Stimulated activated CD4-positive, alpha-beta T cell treated with anti-CD3 and anti-CD28 coated beads, Interleukin-15, amount 100 ng/mL, for 1 hour (primary cell): ENCODE measurements at places on chromosomes 16 and 17.

DNA sequence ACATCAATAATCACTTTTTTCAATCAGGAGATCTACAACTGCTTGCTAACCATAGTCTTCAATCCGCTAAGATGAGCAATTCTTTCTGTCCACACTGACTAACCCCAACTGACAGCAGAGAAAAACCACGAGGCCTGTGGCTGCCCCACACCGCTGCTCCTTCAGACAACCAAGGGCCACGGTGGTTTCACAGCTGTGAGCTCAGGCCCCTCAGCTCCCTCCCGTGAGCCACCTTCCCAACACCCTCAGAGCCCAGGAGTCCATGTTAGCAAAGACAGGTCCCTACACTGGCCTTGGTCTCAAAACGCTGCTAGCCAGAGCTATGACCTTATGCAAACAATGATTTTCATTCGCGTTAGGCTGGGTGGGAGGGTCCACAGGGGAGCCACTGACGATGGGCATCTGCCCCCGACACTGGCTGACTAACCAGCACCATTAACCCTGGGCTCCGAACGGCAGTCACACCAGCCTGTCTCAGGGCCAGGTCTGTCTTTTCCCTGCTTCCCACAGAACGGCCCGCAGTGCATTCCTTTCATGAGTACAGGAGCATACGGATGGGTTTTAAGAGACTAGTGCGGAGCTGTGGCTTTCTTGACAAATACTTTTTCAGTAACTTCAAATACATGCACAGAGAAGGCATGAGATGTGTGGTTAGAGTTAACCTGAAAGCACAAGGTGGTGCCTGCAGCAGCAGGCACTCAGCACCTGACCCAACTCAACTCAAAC, 67.3 kb downstream of the ANKRD11 start:
- no peak for DNase-seq

- DNase-seq: no peak
These were observed 181.2 kb upstream of the AXIN2 start for GRCh38 chr17:65742403-65743307.

DNA sequence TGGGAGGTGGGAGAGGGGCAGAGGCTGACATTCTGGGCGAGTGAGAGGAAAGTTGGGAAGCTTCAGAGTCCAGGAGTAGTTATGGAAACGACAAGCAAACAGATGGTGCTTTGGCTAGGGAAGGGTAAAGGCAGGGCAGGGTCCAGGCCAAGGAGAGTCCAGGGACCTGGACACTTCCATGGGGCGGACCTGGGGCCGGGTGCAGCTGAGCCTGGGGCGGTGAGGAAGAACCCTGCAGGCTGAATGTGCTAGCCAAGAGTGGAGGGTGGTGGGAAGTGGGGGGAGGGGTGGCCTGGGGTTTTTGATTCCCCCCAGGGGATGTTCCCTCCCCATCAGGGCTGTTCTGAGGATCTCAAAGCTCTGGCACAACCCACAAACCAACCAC, 2.6 kb downstream of the PPP1R9B start:
- DNase-seq: no peak

GRCh38 chr17:51064061-51064735, 56.5 kb downstream of the SPAG9 start:
- DNase-seq: no peak

DNA sequence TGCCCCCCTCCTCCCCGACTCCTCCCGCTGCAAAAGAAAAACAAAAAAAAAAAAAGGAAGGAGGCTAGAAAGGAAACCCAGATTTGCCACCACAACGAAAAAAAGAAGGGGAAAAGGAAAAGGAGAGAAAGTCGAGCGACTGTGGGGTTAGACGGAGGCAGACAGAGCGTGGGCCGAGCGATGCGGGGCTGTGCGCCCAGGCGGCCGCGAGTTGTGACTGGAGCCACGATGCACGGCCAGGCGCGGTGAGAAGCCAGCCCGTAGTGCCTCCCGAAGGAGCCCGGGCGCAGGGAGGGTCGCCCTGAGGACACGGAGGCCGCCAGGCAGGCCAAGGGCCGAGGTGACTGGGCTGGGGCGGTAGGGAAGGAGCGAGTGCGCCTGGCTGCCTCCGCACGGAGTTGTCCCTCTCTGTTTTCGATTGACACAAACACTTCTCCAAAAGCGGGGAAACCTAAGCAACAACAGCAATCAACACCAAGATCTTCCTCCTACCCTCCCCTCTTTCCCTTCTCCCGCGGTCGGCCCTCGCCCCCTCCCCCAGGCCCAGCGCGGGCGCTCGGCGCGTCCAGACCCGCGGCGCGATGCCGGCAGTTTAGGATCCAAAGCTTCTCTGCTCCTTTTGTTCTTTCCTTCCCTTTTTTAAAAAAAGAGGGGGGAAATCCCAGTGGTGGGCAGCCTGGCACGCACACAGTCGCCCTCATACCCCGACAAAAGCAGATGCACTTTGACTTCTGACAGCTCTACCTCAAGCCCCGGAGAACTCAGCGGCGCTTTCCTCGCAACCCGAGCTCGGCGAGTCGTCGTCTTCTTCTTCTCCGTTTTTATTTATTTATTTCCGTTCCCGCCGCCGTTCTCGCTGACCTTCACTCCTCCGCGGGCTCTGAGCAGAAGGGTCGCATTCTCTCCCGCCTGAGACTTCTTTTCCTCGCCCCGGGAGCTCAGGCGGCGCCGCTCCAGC, at the start of gene LHX1:
Gene LHX1 (plus strand): TSS at position 475 of the 958 bp plus-strand sequence. CDS start 723 bp downstream, outside the sequence.
- no peak for DNase-seq

DNA sequence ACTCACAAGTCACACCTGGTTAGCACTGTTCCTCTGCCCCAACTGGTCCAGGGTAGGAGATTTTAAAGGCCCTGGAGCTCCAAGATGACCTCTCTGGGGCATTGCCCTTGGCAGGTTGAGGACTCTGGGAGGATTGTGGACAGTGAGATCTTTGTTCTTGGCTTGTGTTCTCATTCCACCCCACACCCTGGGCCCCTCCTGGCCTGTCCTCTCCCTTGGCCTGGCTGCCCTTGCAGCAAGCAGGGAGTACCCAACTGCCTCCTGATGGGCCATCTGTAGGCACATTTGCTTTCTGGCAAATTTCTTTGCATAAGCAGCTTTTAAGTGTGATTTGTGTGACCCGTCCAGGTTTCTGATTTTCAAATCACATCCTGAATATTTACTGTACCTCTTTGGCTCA, 239.6 kb downstream of the UTP18 start:
- DNase-seq: no peak

DNA sequence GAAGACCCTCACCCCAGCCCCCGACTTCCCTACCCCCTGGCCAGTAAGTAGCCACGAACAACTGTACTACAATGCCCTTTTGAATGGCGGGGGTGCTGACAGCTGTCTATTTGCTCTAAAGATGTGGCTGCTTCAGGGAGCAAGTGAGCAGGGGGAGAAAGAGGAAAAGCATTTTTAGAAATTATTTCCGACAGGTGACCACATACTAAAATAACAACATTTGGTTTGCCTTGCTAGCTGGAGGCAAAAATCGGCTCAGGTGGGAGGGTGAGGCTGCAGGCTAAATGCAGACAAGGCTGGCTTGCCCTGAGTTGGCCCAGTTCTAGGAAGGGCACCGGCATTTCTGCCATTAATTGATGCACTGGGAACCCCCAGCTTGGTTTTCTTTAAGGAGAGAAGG, 188.5 kb downstream of the XYLT1 start:
- DNase-seq: no peak

DNA sequence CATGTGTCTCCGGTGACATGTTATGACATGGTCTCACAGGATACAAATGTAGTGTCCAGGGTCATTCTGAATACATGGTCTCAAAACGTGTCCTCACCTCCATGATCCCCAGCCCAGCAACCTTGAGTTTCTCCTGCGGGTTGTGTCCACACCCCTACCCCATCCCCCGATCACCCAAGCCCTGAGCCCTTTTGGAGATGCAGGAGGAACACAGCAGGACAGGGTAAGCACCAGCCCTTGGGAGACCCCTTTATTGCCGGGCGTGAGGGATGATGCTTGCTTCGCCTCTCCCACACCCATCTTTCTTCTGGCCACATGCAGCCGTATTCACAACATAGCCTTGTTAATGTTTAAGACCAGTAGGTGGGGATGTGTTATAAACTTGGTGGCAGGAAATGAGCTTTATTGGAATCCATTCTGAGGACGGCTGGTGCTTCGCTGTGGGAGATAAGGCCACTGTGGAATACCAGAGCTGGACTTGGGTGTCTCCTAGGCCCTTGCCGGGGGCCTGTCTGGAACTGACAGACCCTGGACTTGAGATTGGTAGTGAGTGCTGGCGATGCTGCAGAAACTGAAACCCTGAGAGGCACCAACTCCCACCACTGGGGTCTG, 5.5 kb downstream of the TMEM132E start:
- no peak for DNase-seq

- DNase-seq: no peak
These were observed 329 bp downstream of the NLK start for GRCh38 chr17:28042721-28043291.

DNA sequence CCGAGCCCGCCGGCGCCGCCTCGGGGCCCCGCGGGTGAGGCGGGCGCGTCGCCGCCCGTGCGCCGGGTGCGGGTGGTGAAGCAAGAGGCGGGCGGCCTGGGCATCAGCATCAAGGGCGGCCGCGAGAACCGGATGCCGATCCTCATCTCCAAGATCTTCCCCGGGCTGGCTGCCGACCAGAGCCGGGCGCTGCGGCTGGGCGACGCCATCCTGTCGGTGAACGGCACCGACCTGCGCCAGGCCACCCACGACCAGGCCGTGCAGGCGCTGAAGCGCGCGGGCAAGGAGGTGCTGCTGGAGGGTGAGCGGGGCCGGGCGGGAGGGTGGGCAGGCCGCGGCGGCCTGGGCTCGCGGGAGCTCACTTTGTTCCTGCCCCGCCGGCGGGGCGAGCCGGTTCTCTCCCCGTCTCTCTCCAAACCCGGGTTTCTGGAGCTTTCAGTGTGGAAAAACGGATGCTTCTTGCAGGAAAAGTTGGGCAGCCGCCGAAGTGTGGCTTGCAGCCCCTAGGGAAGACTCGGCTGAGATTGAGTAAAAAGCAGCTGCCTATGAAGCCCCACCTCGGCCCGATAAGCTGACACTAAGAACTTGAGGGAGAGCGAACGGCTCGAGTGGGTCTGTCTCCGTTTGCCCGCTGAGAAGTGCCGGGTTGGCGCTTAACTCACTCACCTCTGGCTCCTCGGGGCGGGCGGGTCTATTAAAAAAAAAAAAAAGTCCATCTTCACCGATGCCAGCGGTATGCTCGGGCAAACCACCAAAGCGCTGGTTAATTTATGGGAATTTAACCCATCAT, 677 bp downstream of the SNTB2 start:
- DNase-seq: no peak

GRCh38 chr17:64158831-64159590, 29.1 kb upstream of the ERN1 start:
- no peak for DNase-seq

- no peak for DNase-seq
These were observed 5.5 kb downstream of the COG1 start for GRCh38 chr17:73198201-73198929.

GRCh38 chr16:67936124-67936879, at the start of gene PSMB10:
PSMB10 (minus strand) TSS chr16:67936850; CDS start chr16:67936749, 101 bp downstream.
- peak; percentile 48 for DNase-seq

- peak; percentile 47 for DNase-seq
These were observed 17.3 kb upstream of the EEF2K start for GRCh38 chr16:22188595-22189442.
